ENCODE measurements at places on chromosomes 11 and 22. TPM values are rescaled to one million over a fixed set of nuclear protein-coding genes. Genes with fewer than 3 reads are reported as not detected.

PATE4 gene
- not detected for polyA plus RNA-seq

- no peak for DNase-seq
These were observed 91.1 kb upstream of the LMO1 start for GRCh38 chr11:8354622-8355415.

- DNase-seq, result peak; percentile 30
These were observed 152.8 kb upstream of the ZBED5 start for GRCh38 chr11:11010624-11011127.

CABP4 gene
- polyA plus RNA-seq, result not detected

GRCh38 chr11:69153661-69154060 lies 2.1 kb upstream of the SMIM38 start:
- no peak for DNase-seq

OR52E8 gene
- polyA plus RNA-seq, result not detected

CLDN25 gene
- polyA plus RNA-seq, result not detected

GRCh38 chr11:2298131-2298794 lies 3.5 kb downstream of the C11orf21 start:
- DNase-seq, result no peak

MFNG gene
- polyA plus RNA-seq, result 5.7 TPM

GRCh38 chr11:17443423-17443822 lies 33.2 kb downstream of the ABCC8 start:
- DNase-seq, result no peak

DNA sequence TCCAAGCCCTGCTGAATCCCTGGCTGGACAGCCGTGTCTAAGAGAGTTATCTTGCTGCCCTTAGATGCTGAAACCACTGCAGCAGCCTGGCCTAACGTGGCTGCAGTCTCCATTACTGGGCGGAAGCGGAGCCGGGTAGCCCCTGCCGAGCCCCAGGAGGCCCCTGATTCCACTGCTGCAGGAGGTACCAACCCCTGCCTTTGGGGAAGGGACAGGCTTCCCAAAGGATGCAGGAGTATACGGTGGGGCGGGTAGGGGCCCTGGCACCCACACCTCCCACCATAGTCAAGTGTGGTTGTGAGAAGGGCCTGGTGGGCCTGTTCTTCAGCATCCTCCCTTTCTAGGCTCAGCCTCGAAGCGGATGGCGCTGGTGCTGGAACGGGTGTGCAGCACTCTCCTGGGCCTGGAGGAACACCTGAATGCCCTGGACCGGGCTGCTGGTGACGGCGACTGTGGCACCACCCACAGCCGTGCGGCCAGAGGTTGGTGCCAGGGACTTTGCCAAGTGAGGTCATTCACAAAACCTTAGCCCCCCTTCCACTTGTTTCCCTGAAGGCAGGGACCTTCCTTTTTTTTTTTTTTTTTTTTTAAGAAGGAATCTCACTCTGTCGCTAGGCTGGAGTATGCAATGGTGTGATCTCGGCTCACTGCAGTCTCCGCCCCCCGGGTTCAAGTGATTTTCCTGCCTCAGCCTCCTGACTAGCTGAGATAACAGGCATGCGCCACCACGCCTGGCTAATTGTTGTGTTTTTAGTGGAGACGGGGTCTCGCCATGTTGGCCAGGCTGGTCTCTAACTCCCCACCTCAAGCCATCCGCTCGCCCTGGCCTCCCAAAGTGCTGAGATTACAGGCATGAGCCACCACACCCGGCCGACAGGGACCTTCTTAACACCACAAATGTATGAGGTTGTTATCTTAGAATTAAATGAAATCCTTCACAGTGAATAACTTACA lies 11.0 kb downstream of the TKFC start:
- DNase-seq, result no peak

MMP10 gene
- 1.8 TPM for polyA plus RNA-seq

DNA sequence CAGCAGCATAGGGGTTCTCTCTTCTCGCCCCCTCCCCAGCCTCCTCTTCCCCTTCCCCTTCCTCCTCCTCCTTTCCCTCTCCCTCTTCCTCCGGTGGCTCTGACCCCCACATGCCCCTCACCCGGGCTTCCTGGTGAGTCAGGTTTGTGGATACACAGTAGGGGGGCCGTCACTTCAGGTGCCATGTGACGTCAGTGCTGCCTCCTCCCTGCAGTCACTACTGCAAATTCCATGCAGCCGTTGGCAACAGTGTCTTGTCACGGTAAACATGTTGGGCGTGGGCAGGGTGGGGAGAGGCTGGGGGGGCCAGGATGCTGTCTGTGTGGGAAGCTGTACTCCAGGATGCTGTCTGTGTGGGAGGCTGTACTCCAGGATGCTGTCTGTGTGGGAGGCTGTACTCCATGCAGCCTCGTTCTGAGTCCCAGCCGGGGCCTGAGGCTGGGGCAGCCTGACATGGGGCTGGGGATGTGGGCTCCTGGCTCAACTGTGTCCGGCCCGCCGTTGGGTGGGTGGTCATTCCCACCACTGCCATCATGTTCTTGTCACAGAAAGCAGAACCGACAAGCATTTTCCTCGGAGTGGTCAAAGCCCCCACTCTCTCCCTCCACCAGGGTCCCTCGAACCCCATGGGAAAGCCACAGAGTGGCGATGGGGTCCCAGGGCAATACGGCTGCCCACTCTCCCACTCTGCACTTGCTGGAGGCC lies 2.4 kb upstream of the MUC2 start:
- DNase-seq, result peak; percentile 9

DNA sequence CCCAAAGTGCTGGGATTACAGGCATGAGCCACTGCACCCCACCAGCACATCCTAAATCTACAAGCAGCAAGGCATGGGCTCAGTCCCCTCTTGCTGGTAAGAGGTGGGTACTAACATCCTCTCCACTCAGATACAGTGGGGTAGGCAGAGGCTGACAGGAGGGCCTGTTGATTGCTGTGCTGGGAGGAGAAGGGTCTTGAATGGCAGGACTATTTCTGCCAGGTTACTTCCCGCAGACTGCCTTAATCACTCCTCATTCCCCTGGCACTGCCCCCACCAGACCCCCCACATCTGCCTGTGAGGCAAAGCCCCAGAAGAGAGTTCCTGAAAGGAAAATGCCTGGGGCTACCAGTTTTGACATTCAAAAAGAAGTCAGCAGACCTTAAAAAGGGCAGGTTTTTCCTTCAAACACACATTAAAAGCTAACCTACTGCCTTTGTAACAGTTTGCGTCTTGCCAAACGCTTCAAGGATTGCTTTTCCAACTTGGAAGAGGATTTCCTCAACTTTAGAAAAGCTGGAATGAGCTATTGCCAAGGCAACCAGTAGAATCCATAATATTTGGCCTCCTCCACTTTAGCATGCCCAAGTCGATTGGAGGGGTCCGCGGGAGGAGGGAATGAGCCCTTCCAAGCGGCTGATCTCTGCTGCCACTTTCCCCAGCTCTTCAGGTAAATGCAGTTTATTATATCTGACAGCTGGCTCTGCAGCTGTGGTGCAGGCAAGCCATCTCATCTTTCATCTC lies 62.0 kb downstream of the FDX1 start:
- DNase-seq, result no peak

NTM gene
- polyA plus RNA-seq, result 16.1 TPM

MRE11 gene
- polyA plus RNA-seq, result 8.8 TPM

CD44 gene
- polyA plus RNA-seq, result 531 TPM

DNA sequence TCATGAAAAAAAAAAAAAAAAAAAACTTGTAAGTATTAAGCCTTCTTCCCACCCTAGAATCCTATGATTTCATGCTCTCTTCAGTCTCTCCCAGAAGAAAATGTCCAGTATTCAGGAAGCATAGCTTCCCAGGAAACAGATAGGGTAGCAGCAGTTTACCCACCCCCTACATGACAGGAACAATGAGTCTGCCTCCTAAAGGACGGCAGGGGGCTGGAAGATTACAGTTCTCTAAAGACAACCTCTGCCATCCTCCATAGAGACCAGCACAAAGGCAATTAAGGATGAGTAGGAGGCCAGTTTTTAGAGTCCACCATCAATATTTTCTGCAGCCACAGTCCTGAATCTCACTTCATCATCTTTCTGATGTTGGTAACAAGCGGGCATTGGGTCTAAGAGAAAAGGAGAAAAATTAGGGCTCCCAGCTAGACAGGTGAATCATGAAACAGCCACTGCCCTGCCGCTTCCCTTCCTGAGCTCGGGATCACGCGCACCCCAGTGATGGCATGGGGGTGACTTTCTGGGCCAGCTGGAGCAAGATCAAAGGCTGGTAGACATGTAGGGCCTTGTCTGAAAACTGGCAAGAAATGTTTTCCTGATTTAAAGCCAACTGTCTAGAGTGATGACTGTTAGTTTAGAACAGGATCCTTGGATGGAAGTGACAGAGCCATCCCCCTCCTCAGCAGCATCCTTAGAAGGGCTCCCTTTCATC lies 322.8 kb downstream of the LARGE1 start:
- DNase-seq, result peak; percentile 48

DNA sequence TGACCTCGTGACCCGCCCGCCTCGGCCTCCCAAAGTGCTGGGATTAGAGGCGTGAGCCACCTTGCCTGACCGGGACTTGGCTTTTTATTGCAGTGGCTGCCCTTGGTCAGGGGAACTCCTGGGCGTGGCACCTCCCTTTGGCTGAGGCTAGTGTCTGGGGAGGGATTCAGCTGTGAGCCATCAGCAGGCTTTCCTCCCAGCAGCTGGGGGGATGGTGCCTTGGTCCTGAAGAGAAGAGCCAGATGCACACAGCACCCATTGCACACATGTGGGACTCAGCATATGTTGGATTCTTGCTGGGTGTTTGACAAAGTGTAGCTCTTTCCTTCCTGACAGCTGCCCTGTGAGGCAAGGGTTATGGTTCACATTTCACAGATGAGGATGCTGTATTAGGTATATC lies 8.4 kb downstream of the CYTH4 start:
- no peak for DNase-seq

GRCh38 chr11:67118181-67118766 lies 789 bp upstream of the KDM2A start:
- no peak for DNase-seq

GRCh38 chr22:16824716-16825687 lies at the start of gene XKR3:
XKR3 (minus strand) TSS chr22:16825411; CDS start chr22:16808073, 17,338 bp downstream.
- peak; percentile 9 for DNase-seq

DNA sequence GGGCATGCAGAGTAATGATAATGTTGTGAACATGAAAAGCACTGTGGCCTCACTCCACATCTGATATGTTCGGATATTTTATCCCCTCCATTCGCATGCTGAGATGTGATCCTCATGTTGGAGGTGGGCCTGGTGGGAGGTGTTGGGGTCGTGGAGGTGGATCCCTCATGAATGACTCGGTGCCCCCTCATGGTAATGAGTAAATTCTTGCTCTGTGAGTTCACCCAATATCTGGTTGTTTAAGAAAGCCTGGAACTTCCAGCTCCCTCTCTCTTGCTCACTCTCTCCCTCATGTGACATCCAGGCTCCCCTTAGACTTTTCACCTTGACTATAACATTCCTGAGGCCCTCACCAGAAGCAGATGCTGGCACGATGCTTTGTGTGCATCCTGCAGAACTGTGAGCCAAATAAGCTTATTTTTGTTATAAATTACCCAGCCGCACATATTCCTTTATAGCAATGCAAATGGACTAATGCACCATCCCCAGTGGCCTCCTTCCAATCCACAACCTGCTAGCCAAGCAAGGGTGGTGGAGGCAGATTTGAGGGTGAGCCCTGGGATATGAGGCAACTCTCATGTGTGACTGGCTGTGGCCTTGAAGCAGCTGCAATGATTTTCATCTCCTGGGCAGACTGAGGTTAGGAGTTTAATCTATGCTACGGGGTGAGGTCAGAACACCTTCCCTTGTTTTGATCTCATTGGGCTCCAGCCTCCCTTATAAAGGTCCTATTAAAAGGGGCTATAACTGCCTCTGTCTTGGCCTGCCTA lies 276.5 kb downstream of the ETS1 start:
- no peak for DNase-seq

GSTT2B gene
- 11.3 TPM for polyA plus RNA-seq

- no peak for DNase-seq
These were observed 6.7 kb downstream of the MUC5B start for GRCh38 chr11:1229471-1230120.

DNA sequence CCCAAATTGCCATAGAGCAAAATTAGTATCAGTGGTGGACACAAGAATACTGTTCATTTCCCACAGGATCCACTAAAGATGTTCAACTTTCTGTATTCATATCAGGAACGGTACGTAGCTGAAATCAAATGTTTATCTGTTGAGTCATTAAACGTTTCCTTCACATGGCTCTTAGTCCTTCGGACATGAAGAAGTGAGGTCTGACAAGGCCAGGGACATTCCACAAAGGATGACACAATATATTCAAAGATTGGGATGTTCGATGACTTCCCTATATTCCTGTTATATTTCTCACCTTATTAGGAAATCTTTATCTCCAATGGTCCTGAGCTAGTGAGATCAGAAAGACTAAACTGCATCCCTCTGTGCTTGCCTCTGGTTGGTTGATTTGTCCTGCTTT lies 129.0 kb downstream of the ETS1 start:
- DNase-seq, result peak; percentile 75

- no peak for DNase-seq
These were observed 8.6 kb upstream of the TPP1 start for GRCh38 chr11:6627762-6628241.

ANO9 gene
- polyA plus RNA-seq, result 31.2 TPM

C11orf52 gene
- polyA plus RNA-seq, result 1.5 TPM

DNA sequence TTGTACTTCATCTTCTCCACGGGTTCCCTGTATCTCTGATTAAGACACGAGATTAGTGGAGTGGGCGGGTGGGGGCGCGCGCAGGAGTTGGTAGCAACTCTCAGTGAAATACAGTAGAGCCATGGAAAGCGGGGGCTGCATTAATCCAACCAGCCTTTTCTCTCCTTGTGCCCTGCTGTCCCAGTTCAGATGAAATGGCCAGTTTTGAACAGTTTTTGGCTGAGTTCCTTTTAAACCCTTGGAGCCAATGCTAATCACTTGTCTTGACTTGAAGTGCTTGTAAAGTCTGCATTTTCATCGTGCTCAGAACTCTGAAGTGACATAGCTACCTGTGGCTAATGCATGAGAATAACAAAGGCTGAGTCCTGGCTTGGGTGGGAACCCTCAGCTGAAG lies 734 bp upstream of the TMEM123 start:
- peak; percentile 64 for DNase-seq

DNA sequence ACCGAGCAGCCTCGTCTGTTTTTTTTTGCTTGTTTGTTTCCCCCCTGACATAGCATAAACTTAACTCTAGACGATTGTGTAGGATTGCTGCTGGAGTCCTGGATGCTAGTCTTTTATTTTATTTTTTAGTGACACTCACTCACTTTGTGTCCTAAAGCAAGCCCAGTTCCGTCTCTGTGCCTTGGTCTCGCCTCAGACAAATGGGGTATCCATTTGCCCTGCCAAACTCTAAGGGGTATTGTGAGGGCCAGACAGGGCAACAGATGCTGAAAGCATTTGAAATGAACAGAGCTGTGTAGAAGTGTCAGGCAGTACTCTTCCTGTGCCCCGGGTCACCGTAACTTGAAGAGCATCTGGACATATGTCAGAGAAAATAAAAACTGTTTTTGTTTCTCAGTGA lies 34.8 kb upstream of the DKK3 start:
- DNase-seq, result no peak

DNA sequence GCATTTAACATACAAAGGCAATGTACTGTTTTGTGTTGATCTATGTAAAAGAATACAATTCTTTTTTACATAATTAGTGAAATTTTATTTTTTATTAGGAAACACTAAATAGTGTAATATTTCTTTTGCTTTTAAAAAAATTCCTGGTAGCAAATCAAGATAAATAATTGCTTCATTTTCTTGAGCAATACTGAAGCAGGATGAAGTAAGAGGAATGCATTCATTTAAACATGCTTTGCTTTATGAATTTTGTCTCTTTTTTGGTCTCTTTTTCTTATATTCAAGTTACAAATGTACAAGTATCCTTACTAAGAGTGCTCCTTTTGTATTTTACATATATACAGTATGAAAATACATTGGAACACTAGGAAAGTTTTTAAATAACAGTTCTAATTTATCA lies 144.4 kb upstream of the TEAD1 start:
- no peak for DNase-seq

GRCh38 chr11:44261800-44262591 lies 47.9 kb downstream of the ALX4 start:
- peak; percentile 9 for DNase-seq

TRIM51 gene
- polyA plus RNA-seq, result not detected

Measured in foreskin keratinocyte (primary cell).